ENCODE measurements at places on chromosomes 6 and 20. TPM values are rescaled to one million over a fixed set of nuclear protein-coding genes. Genes with fewer than 3 reads are reported as not detected.

DNA sequence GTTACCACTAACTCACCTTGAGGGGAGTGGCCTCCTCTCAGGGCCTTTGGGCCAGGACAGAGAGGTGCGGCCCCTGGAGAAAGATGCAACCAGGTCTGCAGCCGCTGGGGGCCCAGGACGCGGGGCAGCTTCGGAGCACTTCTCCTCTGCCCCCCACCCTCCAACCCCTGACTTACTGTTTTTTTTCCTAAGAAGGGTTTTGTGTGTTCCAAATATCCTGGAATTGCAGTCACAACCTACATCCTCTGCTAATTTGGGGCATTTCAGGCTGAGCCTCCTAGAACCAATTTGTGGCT is 1.7 kb downstream of the LINC00237 start:
- DNase-seq = no peak

DNA sequence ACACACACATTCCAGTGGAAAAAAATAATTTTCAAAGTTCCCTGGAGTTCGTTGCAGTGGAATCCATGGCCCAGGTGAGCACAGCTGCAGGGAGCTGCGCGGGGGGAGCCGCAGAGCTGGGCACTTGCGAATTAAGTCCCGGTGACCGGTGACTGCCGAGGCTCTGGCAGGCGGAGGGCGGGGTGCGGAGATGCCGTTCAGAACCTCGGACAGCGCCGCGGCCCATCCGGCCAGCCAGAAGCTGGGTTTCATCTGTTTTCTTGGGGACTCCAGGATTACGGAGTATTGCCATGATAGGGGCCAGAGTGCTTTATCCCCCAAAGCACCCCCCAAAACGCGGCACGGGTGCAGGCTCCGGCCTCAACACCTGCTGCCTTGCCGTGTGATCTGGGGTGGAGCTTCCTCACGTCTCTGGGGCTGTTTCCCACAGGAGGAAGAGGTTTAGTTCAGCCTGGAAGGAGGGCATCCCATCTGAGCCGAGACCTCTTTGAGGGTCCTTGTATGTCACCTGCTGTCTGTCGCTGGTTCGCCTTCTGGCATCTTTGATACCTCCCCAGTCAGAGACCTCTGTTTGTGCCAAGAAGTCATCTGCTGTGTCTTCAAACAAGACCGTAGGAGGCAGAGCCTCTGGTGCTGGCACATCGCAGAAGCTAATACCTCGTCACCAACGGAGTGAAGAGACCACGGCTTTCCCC is 99.4 kb downstream of the YTHDF1 start:
- no peak for DNase-seq

Gene RSPO3
- 6.2 TPM for total RNA-seq

Gene EIF6
- total RNA-seq = 78.8 TPM

DNA sequence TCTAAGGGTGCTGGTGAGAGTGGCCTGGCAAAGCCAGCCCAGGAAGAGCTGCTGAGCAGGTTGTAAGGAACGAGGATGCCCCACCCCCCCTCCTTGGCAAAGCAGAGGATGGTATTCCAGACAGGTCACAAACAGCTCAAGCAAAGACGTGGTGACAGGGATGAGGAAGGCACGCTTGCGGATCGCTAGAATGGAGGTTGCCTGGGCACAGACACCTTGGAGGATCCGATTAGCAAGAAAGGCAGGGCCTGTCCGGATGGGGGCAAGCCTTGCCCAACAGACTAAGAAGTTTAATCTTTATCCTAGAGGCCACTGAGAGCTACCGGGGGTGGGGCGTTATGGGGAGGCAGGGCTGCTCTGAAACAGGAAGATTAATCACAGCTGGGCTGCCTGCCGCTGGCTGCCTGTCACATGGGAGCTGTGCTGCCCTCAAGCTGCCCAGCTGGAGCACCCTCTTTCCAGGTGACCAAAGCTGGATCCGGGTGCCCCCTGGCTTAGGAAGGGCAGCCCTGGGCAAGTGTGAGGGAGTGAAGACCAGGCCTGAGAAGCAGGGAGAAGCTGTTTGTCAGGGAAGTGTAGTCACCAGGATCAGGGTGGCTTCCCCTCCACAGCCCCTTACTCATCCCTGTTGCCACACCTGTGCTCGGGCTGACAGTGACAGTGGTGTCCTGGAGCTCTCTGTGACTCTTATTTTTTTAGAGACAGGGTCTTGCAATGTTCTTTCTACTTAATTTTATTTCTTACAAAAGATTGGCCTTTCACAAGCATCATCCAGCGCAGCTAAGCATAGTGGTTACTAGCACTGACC is 9.1 kb upstream of the MAPK13 start:
- peak; percentile 81 for DNase-seq

- DNase-seq = no peak
These were observed 716.0 kb downstream of the KIF16B start for GRCh38 chr20:15857173-15857784.

DNA sequence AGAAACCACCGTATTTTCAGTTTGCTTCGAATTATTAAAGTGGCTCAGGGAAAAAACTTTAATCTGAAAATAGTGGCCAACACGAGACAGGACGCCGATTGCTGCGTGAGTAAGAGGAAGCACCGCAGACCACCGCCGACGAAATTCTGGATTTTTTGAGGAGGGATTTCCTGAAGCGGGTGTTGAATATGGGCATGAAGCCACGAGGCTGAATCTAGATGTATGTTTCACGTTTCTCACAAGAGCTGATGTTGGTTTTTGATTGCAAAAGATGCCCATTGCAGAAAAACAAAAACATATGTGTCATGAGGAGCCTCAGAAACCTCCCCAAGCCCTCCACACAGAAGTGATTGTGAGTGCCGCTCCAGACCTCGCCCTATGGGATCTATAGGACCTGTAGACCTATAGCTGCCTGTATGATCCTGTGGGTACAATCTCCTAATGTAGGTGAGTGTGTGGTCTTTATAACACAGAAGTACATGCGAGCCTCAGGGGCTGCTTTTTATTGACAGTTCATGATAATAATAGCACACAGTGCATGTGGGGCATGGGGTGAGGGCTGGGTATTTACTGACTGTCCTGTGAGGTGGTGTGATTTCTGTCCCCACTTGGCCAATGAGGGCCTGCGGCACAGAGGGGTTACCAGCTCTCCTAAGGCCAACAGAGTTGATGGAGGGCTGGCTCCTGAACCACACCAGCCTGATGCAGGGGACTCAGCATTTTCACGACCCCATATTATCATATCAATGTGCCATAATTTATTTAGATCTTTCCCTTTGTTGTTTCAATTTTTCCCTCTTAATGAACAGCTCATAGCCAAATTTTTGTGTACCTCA is 243.9 kb downstream of the DLL1 start:
- peak; percentile 57 for DNase-seq

- DNase-seq = no peak
These were observed 1.6 kb upstream of the UBD start for GRCh38 chr6:29561091-29561490.

DNA sequence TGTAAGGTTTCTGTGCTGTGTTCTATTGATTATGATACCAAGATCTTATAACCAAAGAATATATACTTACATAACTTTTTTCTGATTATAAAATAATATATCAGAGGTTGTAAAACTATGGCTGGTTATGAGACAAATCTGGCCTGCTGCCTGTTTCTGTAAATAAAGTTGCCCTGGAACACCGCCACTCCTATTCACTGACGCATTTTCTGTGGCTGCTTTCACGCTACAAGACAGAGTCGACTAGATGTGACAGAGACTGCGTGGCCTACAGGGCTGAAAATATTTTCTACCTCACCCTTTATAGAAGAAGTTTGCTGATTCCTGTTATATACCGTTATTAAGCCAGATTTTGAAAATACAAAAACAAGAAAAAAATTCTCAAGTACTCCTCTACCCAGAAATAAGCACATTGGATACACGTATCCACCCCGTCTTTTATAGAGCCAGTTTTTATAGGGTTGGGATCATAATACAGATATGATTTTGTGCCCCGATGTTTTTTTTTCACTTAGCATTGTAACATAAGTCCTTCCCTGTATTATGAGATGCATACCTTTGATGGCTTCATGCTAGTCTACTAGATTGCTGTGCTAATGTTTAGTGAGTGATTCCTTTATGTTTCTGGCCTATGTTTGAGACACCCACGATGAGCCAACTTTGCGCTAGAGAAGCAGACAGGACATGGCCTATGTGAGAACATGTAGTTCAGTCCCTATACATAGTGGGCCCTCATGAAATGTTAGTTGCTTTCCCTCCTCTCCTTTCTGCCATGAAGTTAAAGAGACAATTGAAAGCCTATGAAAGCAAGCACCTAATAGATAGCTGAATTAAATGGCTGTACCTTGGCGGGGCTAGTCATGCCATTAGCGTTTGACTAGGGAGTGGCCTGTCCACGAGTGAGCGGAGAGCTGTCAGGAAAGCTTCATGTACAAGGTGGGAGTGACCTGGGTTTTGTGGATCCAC is 98.1 kb upstream of the KCNK16 start:
- DNase-seq = no peak

Gene BTN1A1
- total RNA-seq = not detected

DNA sequence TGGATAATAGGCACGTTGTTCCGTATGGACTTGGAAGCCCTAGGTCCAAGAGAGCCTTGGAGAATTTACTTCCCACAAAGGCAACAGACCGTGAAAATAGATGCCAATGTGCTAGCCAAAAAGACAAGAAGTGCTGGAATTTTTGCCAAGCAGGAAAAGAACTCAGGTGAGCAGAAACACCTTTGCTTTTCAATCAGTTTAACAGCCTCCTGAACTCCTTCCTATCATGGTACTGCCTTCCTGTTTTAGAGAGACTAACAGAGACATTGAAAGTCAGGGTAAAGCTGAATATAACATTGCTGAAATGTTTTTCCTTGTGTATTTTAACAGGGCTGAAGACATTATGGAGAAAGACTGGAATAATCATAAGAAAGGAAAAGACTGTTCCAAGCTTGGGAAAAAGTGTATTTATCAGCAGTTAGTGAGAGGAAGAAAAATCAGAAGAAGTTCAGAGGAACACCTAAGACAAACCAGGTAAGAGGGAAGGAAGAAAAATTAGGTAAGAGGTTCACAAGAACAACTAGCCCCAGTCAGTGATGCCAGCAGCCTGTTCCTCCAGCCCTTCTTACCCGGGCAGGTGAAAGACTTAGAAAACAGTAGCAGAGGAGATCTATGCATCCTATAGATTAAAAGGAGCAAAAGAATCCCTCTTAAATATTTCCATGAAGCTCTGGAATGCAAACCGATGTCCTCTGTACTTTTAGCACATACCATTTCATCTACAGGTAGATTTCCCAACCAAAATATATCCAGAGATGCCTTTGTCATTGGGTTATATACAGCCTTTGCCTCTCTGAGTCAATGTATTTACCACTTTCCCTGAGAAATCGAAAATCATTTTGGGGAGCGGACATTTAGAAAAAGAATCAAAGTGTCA is 4.0 kb downstream of the EDN1 start:
- DNase-seq = no peak

Gene YTHDF1
- total RNA-seq = 36.9 TPM

DNA sequence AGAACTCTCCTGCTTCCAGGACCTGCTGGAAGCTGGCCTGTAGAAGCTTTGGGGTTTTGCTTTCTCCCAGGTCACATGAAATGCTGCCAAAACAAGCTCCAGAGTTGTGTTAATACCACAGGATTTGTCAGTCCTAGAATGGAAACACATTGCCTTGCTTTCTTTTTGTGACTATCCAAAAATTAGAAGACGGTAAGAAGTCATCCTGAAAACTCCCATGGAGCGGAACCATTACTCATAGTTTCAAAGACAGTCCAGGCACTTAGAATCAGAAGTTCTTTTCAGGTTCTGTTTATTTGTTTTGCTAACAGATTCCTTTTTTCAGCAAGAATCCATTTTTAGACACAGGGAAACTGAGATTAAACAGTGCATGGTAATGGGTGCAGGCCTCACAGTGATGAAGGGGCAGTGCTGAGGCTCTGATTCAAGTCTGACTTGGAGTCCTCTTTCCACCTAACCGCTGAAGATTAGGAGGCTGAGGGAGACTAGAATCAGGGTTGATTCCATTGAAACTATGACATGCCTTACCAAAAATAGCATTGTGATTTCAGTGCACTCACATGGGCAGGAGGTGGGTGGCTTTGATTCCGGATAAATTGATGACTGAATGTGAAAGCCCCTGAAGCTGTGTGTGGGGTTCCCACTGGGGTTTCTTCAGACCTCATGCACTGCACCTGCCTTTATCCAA is 72.2 kb upstream of the NAA20 start:
- no peak for DNase-seq

GRCh38 chr6:89597988-89598387 is 40.6 kb downstream of the LYRM2 start:
- DNase-seq = no peak

GRCh38 chr6:163170294-163170883 is 244.1 kb upstream of the QKI start:
- DNase-seq = no peak

DNA sequence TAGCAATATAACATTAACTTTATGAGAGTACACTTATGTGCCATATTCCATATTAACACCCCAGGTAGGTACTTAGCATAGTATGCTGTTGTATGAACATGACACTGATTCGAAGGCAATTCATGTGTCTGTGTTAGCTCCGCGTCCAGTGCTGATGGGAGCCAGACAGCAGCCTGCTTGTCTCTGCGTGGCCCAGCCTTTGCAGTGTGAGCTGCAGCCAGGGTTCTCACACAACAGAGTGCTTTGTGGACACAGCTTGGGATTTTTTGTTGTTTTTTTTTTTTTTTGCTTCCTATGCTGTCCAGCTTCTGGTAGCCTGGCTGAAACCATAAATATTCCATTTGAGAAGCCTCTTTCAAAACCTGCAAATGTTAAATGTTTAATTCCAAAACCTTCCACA is 350.9 kb downstream of the SMOC2 start:
- DNase-seq = no peak

Gene EFCAB8
- 0.72 TPM for total RNA-seq

DNA sequence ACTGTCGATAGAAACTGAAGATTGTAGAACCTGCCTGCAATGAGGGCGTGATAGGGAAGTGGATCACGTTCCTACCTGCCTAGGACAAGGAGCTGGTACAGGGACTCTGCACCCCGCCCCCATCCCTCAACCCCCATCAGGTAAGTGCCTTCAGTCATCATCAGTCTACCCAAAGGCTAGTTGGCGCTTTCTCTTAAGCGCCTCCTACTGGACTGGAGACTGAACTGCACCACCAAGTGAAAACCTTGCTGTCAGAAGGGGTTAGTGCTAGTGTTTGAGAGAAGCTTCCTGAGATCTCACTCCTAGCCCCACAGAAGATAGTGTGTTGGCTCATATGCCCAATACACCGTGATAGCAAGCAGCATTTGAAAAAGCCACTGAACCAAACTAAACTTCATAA is 706.5 kb upstream of the MAN1A1 start:
- no peak for DNase-seq

- DNase-seq = no peak
These were observed 155.8 kb downstream of the MBOAT1 start for GRCh38 chr6:20056350-20056992.

GRCh38 chr20:18284805-18285533 is 3.4 kb upstream of the ZNF133 start:
- no peak for DNase-seq

Gene SLPI
- 966 TPM for total RNA-seq

Gene PRICKLE4
- 14.2 TPM for total RNA-seq

DNA sequence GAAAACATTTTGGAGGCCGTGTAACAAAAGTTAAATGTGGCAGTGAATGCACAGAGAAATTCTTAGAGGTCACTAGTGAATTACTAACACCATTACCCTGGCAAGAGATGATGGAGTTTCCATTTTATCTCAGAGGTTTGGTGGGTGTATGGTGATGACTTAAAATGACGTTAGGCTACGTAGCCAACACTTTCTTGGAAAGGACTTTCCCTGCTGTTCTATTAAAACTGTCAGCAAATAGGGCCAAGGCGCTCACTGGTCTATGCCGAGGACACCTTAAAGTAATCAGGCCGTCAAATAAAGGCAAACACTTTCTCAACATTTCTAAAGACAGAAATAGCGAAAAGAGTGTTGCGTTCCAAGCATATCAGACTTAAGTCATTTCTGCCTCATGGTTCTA is 160.8 kb downstream of the GMPR start:
- DNase-seq = no peak

- DNase-seq = no peak
These were observed 93.5 kb downstream of the RPS12 start for GRCh38 chr6:132907914-132908313.
